Lung microvascular endothelial cell (primary cell): ENCODE measurements at places on chromosomes 2 and 18.

DNA sequence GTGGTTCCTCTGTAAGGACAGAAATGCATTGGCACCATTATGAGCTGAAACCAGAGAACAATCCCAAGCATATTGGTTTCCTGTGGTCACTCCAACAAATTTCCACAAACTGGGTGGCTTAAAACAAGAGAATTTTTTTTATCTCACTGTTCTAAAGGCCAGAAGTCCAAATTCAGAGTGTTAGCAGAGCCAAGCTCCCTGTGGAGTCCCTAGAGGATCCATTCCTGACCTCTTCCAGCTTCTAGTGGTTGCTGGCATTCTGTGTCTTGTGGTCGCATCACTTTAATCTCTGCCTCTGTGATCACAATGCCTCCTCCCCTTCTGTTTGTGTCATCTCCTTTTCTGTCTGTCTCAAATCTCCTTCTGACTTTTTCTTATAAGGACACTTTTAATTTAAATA is 380.3 kb downstream of the NYAP2 start:
- DNase-seq = no peak

- DNase-seq = no peak
Observed at GRCh38 chr18:75132098-75132870, 76.7 kb downstream of the PTGR3 start.

DNA sequence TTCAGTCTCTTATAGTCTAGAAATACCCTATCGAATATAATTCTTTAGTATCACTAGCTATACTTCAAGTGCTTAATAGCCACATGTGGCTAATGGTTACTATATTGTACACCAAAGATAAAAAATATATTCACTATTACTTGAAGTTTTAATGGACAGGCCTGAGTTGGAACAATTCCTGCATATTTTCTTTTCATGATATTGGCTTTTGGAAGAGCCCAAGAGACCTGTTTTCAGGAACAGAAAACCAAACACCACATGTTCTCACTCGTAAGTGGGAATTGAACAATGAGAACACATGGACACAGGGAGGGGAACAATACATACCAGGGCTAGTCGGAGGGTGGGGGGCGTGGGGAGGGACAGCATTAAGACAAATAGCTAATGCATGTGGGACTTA is 334.4 kb upstream of the TRIB2 start:
- DNase-seq = no peak

DNA sequence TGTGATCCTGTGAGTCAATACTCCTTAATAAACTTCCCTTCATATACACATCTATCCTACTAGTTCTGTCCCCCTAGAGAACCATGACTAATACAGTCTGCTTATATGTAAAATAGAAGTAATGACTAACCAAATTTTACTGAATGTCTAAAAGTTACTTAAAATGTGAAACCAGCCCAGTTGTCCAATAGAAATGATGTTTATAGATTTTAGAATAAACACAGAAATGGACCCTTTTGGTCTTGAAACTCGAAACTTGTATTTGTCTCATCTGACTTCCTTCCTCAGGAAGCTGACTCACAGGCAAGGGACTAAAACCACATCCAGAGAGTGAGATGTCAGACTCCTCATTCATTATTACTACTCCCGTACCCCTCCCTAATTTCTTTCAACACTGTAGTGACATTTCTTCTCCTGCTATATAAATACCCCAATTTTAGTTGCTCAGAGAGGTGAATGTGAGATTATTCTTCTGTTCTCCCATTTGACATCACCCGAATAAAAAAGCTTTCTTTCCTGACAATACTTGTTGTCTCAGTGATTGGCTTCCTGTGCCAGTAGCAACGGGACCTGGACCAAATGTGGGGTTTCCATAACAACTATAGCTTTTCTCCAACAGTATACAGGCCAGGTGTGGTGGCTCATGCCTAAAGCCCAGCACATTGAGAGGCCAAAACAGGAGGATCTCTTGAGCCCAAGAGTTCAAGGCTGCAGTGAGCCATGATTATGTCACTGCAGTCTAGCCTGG is 486.0 kb downstream of the ERBB4 start:
- DNase-seq = peak; percentile 90

- DNase-seq = peak; percentile 82
Observed at GRCh38 chr18:48002933-48003365, 72.5 kb upstream of the SMAD2 start.

- DNase-seq = peak; percentile 92
Observed at GRCh38 chr2:36485521-36485920, 112.4 kb downstream of the FEZ2 start.
